ENCODE measurements at places on chromosomes 5 and 9. TPM values are rescaled to one million over a fixed set of nuclear protein-coding genes. Genes with fewer than 3 reads are reported as not detected.

The BHMT gene
- total RNA-seq, result not detected

The MLANA gene
- total RNA-seq, result not detected

The SH2D3C gene
- 51.8 TPM for total RNA-seq

The PCDHB8 gene
- total RNA-seq, result not detected

The GZMA gene
- total RNA-seq, result not detected

The RNF14 gene
- total RNA-seq, result 30.4 TPM

The NKD2 gene
- total RNA-seq, result 0.16 TPM

The IL31RA gene
- total RNA-seq, result not detected

The IDNK gene
- total RNA-seq, result 8.4 TPM

The RUSC2 gene
- 0.24 TPM for total RNA-seq

The TXNDC8 gene
- not detected for total RNA-seq

The FEM1C gene
- 19.1 TPM for total RNA-seq

The CCL21 gene
- not detected for total RNA-seq

The FGF10 gene
- total RNA-seq, result not detected

The CARTPT gene
- not detected for total RNA-seq

The GRM6 gene
- not detected for total RNA-seq

The APBA1 gene
- total RNA-seq, result not detected

The DIAPH1 gene
- 138 TPM for total RNA-seq

The IFNK gene
- total RNA-seq, result not detected

The PLAC8L1 gene
- 0.37 TPM for total RNA-seq

The TRIM52 gene
- total RNA-seq, result 30.9 TPM

All from activated B cell treated with CpG ODN at 0.5 μM for 24 hours (primary cell).